ENCODE measurements at places on chromosomes 4 and X.

DNA sequence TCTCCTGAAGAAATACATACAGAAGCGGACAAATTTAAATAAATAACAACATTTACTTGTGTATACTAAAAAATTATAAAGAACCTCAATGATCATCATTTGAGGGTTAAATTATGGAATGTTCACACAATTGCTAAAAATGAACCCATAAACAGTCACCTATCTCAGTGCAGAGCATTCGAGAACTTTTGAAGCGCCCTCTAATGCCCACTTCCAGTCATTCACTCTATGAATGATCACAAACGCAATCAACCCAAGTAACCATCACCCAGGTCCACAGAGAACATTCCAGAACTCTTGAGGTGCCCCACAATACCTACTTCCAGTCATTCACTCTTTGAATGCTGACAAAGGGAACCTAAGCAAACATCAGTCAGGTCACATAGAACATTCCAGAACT lies 103.5 kb upstream of the PLAC1 start:
- DNase-seq = no peak

GRCh38 chrX:45056428-45057145 lies 144.1 kb downstream of the DIPK2B start:
- DNase-seq = no peak

- DNase-seq = no peak
Measured at GRCh38 chrX:138519296-138519695, 192.2 kb downstream of the FGF13 start.

- DNase-seq = no peak
Measured at GRCh38 chr4:182491719-182492118, 248.5 kb downstream of the TENM3 start.

DNA sequence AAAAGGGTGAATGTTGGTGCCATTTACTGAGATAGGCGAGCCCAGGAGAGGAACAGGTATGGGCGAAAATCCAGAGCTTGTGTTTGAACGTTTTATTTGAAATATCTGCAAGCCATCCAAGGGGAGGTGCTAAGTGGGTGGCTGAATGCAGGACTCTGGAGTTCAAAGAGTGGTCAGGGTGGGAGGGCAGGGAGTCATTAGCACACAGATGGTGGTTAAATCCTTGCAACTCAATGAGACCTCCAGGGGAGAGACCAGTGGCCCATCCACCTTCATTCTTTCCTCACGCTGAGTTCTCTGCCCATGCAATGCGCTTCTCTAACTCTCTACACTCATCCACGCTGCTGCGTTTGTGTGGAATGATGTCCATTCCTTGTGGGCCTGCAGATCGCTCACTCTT lies 101.1 kb downstream of the VCX3B start:
- DNase-seq = no peak

DNA sequence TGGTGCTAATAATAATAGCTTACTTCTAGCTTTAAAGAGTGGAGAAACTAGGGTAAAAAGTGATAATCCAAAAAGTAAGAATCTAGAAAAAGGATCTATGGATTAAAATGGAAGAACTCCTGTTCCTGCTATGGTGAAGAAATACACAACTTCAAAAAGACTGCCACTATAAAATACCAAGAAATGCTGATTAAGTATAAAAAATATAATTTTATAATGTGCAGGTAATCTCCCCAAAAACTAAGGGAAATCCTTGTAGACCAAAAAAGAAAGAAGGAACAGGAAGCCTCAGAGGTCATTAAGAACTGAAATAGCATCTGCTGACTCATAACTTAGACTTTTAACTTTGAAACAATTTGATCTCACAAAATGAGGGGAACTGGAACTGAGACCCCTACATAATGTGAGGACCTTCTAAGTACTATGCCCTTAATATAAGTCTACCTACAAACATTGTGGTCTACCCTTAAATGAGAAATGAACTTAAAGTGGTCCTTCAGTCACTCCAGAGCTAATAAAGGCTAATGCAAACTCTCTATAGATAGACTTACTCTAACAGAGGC lies 50.6 kb upstream of the SRPX start:
- no peak for DNase-seq

DNA sequence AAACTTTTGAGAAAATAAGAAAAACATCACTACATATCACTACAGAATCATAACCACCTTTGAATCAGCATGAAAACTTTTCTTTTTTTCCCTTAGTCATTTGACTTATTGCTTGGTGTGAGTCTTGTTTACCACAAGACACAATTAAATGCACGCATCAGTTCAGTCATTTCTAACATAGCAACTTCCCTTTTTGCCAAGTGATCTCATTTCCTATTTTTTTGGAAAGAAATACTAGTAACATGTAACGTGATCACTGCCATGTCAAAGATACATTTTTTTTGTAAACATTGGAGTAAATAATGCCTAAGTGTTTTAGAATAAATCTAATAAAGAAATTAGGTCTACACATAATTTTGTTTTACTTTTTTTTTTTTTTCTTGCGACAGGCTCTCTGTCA lies 5.1 kb upstream of the CXCL8 start:
- DNase-seq = no peak
